ENCODE measurements at places on chromosomes 3 and 15.

GRCh38 chr3:128103136-128103676 is 20.4 kb downstream of the RUVBL1 start:
- peaks cover 11% of the 10 kb centered on the region for H3K36me3 ChIP-seq
- no peak overlapping the region for H3K4me3 ChIP-seq
- no peak for DNase-seq
- no peaks in the 10 kb centered on the region for H3K4me1 ChIP-seq
- H3K27ac ChIP-seq, result no peak overlapping the region
- no peaks in the 10 kb centered on the region for H3K27me3 ChIP-seq

DNA sequence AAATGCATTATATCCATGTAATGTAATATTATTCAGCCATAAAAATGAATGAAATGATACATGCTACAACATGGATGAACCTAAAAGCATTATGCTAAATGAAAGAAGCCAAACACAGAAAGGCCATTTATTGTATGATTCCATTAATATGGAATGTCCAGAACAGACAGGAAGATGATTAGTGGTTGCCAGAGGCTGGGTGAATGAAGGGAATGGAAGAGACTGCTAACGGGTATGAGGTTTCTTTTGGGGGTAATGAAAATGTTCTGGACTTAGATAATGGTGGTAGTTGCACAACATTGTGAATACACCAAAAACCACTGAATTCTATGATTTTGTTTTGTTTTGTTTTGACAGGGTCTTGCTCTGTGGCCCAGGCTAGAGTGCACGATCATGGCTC is 61.6 kb upstream of the MAP4 start:
- no peak overlapping the region for H3K27ac ChIP-seq
- no peak for DNase-seq
- H3K4me1 ChIP-seq, result peaks cover 21% of the 10 kb centered on the region
- H3K27me3 ChIP-seq, result no peaks in the 10 kb centered on the region

DNA sequence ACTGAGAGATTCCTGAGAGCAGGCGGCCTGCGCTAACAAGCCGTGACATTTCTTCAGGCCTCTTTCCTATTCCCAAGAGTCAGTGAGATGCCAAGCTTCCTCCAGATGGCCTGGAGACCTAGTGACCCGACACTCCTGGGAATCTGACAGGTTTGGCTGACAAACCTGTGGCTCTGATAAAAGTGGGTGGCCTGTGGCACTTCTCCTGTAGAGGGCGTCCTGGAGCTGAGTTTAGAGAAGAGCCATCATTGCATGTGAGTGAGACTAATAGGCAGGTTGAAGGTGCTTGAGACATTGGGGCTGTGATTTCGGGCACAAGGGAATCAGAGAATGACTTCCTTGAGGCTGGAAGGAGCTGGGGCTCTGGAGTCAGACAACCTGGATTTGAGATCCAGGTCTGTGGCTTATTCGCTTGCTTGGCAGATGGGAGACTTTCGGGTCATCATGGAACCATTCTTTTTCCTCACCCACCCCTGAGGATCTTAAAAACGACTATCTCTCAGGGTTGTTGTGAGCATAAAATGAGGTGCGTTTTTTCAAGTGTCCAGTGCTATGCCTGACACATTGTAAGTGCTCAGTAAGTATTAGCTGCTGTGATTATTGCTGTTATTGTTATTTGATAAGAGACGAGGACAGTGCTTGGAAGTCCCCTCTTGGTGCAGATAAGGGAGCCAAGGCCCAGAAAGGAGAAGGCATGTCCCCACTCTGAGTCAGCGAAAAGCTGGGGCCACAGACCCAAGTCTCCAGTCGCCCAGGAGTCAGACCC is 77.2 kb downstream of the SCN10A start:
- H3K27me3 ChIP-seq, result no peaks in the 10 kb centered on the region
- H3K36me3 ChIP-seq, result no peaks in the 10 kb centered on the region
- no peak overlapping the region for H3K27ac ChIP-seq
- DNase-seq, result no peak

DNA sequence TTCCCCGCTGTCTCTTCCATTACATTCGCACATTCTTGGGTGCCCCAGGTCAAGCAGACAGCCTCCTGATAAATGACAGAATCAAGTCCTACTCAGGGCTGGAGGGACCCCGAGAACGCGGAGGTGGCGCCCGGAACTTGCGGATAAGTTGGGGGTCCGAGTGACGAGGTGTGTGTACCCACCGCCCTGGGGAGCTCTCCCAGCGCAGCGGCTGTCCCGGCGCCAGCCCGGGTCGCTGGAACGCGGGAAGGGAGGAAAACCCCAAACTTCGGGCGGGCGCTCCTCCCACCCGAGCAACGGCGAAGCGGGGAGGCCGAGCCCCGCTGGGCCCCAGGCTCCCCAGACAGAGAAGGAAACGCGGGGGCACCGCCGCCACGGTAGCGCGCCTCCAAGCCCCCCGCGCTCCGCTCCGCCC is 550 bp downstream of the CLN6 start:
- no peak for DNase-seq
- peak overlapping the region; percentile 66 for H3K4me3 ChIP-seq
- H3K27me3 ChIP-seq, result no peaks in the 10 kb centered on the region
- peak overlapping the region; percentile 87 for H3K27ac ChIP-seq
- no peaks in the 10 kb centered on the region for H3K36me3 ChIP-seq
- H3K4me1 ChIP-seq, result no peaks in the 10 kb centered on the region

GRCh38 chr3:81910244-81910852 is 148.9 kb upstream of the GBE1 start:
- H3K4me3 ChIP-seq, result no peak overlapping the region
- no peak for DNase-seq
- H3K36me3 ChIP-seq, result no peaks in the 10 kb centered on the region
- H3K4me1 ChIP-seq, result no peaks in the 10 kb centered on the region
- no peak overlapping the region for H3K27ac ChIP-seq
- H3K27me3 ChIP-seq, result no peaks in the 10 kb centered on the region

GRCh38 chr3:114307832-114308231 is 14.0 kb downstream of the TIGIT start:
- DNase-seq, result no peak
- no peak overlapping the region for H3K27ac ChIP-seq
- H3K36me3 ChIP-seq, result no peaks in the 10 kb centered on the region
- H3K4me3 ChIP-seq, result no peak overlapping the region
- peaks cover 4% of the 10 kb centered on the region for H3K27me3 ChIP-seq
- H3K4me1 ChIP-seq, result no peaks in the 10 kb centered on the region

GRCh38 chr15:60343221-60343970 is 54.4 kb downstream of the ANXA2 start:
- no peaks in the 10 kb centered on the region for H3K4me1 ChIP-seq
- DNase-seq, result no peak
- H3K36me3 ChIP-seq, result peaks cover 21% of the 10 kb centered on the region
- no peak overlapping the region for H3K4me3 ChIP-seq

DNA sequence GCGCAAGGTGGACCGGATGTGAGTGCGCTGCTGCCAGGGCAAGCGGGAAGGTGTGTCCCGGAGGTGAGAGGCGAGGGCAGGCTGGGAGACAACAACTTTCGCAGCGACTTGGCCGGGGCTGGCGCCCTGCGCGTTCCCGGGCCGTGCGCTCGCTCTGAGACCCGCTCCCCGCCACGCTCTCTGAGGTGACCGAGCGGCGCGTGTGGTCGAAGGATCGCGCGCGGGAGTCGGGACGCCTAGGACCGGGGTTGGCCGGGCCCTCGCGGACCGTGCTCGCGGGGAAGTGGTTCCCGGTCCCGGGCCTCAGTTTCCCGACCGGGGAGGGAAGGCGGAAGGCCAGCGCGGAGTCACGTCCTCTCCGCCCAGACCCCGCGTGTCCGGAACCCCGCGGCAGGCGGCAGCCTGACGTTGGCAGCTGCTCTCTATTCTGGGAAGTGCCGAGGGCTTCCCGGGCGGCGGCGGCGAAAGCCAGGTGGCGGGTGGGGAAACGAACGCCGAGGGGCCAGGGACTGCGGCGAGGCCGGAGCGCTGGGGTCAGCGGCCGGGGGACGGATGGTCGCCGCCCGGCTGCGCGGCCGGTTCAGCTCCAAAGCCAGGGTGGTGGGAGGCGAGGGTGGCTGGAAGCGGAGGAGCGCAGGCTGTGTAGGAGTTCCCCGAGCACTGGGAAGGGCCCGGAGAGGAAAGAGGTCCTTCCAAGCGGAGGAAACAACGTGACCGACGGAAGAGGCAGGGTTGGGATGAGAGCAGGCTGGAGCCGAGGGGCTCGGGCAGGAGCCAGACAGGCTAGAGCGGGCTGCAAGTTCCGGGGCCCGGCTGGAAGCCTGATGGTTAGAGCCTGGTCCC is 1.0 kb upstream of the IGF2BP2 start:
- H3K4me3 ChIP-seq, result peak overlapping the region; percentile 38
- peaks cover 39% of the 10 kb centered on the region for H3K4me1 ChIP-seq
- DNase-seq, result peak; percentile 64
- H3K27ac ChIP-seq, result peak overlapping the region; percentile 67
- H3K36me3 ChIP-seq, result no peaks in the 10 kb centered on the region

DNA sequence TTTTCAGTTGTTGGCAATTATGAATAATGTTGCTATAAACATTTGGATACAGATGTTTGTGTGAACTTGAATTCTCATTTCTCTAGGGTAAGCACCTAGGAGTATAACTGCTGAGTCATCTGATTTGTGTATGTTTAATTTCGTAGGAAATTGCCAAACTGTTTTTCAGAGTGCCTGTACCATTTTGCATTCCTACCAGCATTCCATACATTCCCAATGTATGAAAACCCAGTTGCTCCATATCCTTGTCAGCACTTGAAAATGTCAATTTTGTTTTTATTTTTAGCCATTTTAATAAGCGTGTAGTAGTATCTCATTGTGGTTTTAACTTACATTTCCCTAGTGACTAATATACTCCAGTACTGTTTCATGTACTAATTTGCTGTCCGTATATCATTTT is 98.5 kb upstream of the TSC22D2 start:
- H3K27ac ChIP-seq, result no peak overlapping the region
- no peak for DNase-seq
- H3K4me3 ChIP-seq, result no peak overlapping the region

- H3K36me3 ChIP-seq, result no peaks in the 10 kb centered on the region
- H3K4me1 ChIP-seq, result no peaks in the 10 kb centered on the region
- H3K27ac ChIP-seq, result no peak overlapping the region
- no peak for DNase-seq
- H3K4me3 ChIP-seq, result no peak overlapping the region
These were observed 34.2 kb downstream of the ATP2B2 start for GRCh38 chr3:10471054-10471688.

- no peaks in the 10 kb centered on the region for H3K36me3 ChIP-seq
- no peaks in the 10 kb centered on the region for H3K27me3 ChIP-seq
These were observed 20.2 kb upstream of the CCDC66 start for GRCh38 chr3:56536735-56537134.

DNA sequence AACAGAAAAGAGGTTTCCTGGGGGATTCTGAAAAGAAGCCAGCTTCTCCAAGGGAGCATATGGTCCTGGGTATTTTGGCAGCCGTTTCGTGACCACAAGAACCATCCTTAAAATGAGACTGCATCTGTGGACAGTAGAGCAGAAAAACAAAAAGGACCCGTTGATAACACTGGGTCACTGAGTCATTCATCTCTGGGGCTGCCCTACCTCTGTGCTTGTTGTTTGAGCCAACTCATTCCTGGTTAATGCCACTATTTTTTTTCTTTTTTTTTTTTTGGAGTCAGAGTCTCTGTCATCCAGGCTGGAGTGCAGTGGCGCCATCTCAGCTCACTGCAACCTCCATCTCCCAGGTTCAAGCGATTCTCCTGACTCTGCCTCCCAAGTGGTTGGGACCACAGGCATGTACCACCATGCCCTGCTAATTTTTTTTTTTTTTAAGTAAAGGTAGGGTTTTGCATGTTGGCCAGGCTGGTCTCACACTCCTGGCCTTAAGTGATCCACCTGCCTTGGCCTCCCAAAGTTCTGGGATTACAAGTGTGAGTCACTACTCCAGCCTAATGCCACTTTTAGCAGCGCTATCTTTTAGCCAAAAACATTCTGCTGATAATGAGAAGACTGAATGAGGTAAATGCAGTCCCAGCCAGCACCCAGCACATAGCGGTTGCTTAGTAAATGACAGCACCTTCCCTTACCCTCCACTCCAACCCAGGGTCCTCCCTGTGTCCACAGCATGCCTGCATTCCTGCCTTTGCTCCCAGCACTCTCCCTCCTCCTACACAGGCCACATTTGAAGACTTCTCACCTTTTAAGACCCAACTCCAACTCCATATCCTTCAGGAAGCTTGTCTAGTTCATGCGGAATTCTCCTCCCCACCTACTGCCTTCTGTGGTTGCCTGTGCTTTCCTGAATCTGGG is 9.1 kb upstream of the ISL2 start:
- H3K27ac ChIP-seq, result no peak overlapping the region
- no peaks in the 10 kb centered on the region for H3K4me1 ChIP-seq
- no peaks in the 10 kb centered on the region for H3K27me3 ChIP-seq
- no peak for DNase-seq

- no peaks in the 10 kb centered on the region for H3K27me3 ChIP-seq
- no peaks in the 10 kb centered on the region for H3K4me1 ChIP-seq
- no peak for DNase-seq
- no peak overlapping the region for H3K4me3 ChIP-seq
These were observed 406.9 kb downstream of the NR2F2 start for GRCh38 chr15:96737408-96737807.

- no peak overlapping the region for H3K4me3 ChIP-seq
- no peak for DNase-seq
- H3K27me3 ChIP-seq, result no peaks in the 10 kb centered on the region
- no peaks in the 10 kb centered on the region for H3K36me3 ChIP-seq
These were observed 7.0 kb downstream of the SFMBT1 start for GRCh38 chr3:53038679-53039375.

- H3K27me3 ChIP-seq, result no peaks in the 10 kb centered on the region
- H3K27ac ChIP-seq, result no peak overlapping the region
- no peak for DNase-seq
- no peak overlapping the region for H3K4me3 ChIP-seq
- no peaks in the 10 kb centered on the region for H3K4me1 ChIP-seq
These were observed 38.1 kb downstream of the TMEM212 start for GRCh38 chr3:171881251-171881650.

DNA sequence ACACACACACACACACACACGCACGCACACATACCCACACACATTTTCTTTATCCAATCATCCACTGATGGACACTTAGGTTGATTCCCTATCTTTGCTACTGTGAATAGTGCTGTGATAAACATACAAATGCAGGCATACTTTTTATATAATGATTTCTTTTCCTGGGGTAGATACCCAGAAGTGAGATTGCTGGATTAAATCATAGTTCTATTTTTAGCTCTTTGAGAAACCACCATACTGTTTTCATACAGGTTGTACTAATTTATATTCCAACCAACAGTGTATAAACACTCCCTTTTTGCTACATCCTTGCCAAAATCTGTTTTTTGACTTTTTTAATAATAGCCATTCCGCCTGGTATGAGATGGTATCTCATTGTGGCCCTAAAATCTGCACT is 94.5 kb upstream of the GK5 start:
- no peak overlapping the region for H3K4me3 ChIP-seq
- DNase-seq, result no peak

- H3K4me1 ChIP-seq, result peaks cover 14% of the 10 kb centered on the region
- no peaks in the 10 kb centered on the region for H3K36me3 ChIP-seq
- peak overlapping the region; percentile 91 for H3K27ac ChIP-seq
- H3K4me3 ChIP-seq, result no peak overlapping the region
- no peaks in the 10 kb centered on the region for H3K27me3 ChIP-seq
These were observed 1.2 kb downstream of the COL8A1 start for GRCh38 chr3:99639579-99639978.
